ENCODE measurements at places on chromosomes 1 and 21.

GRCh38 chr1:2439369-2439768 is 27.0 kb upstream of the PEX10 start:
- DNase-seq, result no peak

- DNase-seq, result no peak
Measured at GRCh38 chr1:43547538-43548072, 16.9 kb downstream of the PTPRF start.

DNA sequence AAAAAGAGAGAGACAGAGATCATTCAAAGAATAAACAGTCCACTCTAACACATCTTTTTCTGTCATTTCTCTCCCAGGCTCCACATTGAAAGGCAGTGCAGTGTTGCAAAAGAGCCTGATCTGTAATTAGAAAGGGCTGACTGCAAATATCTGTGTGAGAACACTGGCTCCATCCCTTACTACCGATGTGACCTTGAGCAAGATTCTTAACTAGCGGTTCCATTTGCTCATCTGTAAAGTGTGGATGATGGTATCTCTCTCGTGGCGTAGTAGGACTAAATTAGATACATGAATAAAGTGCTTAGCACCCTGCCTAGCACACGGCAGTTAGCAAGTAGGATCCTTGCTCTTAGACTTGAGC is 26.9 kb upstream of the SLC44A3 start:
- no peak for DNase-seq

- DNase-seq, result no peak
Measured at GRCh38 chr1:188708795-188709535, 1768.7 kb downstream of the BRINP3 start.

Data from epithelial cell of esophagus (primary cell).